Stimulated activated CD4-positive, alpha-beta T cell treated with anti-CD3 and anti-CD28 coated beads, Interleukin-12 subunit alpha, Interleukin-12 subunit beta, amount 100 ng/mL, for 48 hours (primary cell): ENCODE measurements at places on chromosomes 2 and 18.

GRCh38 chr2:105635564-105635963 is 109.1 kb upstream of the NCK2 start:
- DNase-seq: no peak

DNA sequence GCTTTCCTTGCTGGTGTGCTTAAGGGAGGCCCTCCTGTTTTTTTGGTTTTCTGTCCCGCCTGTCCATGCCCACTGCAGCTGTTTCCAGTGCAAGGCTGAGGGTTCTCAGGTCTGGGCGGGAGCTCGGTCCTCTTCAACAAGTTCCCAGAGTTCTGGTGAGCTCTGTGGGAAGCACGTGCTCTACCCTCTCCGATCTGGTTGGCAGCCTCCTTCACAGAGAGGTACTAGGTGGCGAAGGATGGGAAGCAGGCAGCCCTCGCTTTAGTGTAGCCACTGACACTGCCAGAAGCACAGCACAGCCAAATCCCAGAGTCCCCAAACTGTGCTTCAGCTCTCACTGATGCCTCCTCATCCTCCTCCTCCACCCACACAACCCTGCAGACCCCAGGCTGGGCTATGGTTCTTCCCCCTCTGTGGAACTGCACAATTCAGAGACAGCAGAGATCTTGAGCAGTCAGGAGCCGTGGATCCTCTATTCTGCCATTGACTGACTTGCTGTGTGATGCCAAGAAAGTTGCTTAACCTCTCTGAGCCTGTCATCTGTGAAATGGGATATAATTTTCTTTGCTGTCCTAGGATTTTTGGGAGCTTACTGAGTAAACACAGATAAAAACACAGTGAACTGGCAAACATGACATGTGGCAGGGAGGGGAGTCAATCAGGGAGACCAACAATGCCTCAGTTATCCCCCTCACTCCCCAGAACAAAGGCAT is 157.3 kb downstream of the MSH2 start:
- DNase-seq: no peak

DNA sequence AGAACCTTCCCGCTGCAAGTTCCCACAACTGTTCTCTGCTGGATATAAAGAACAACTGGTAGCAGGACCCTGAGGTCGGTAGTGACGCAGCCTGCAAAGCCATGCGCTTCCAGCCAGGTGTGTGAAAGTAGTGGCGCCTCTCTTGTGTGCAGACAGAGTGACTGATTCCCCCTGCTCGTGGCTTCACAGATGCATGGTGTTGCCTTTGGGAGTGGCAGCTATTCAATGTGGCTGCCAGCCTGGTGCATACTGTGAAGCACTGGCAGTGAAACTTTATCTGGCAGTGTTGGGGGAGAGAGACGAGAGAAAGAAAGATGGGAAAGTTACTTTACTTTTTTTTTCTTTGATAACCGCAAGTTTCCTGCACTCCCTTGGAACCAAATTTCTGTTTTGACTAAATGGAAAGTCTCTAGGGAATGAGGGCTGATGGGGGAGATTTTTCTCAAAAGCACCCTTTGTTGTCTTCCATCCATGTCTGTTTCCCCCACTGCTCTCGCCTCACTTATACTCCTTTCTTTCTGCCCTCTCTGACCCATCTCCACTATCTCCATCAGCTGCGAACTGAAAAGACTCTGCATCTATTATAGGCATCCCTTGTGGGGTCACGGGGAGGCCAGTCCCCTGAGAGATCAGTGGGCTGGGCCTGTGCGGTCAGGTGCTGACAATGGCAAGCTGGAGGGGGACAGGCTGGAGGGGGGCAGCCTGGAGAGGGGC is 90.0 kb upstream of the TNP1 start:
- no peak for DNase-seq

DNA sequence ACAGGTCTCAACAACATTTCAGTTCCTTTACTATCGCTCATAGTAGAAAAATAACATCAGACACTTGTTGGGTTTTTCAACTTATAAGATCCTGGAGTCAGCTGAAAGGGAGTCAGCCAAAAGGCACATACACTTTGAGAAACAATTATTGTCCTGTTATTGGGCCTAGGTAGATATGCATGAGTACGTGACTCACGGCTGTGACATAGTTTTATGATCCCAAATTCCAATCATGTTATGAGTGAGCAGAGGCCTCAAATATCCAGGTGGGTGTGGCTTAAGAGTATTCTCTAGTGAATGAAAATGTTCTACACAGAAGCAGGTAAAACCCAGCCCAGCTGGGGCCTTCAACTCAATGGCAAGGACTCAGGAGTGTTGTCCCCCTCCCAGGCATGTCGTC is 27.2 kb downstream of the SERPINB8 start:
- no peak for DNase-seq

DNA sequence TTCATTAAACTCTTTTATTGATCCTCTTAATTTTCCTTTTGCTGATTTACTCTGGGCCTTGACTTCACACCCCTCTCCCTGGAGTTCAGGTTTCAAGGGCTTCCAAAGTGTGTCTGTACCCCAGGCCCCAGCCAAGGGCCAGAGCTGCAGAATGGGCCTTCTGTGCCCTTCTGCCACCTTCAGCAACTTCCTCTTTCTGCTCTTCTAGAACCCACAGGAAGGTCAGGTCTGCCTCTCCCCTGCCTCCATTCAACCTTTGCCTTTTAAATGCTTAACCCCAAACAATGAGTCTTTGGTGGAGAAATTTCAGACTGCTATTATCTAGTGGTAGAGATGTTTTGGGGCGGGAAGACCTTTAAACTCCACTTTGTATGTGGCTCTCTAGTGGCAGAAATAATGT is 63.1 kb downstream of the TSN start:
- DNase-seq: no peak

- DNase-seq: no peak
Measured at GRCh38 chr2:190973262-190973661, 40.7 kb downstream of the STAT1 start.

- DNase-seq: no peak
Measured at GRCh38 chr2:185144159-185144919, 546.0 kb downstream of the ZNF804A start.

DNA sequence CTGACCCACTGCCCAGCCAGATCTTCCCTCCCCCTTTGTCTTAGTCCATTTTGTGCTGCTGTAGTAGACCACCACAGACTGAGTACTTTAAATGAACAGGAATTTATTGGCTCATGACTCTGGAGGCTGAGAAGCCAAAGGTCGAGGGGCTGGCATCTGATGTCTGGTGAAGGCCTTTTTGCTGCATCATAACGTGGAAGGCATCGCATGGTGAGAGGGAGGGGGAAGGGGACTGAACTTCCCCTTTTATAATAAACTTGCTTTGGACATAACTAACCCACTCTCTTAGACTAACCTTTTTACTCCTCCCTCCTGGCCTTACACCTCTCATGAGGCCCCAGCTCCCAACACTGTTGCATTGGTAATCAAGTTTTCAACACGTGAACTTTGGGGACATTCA is 83.8 kb downstream of the MAP4K4 start:
- DNase-seq: no peak

DNA sequence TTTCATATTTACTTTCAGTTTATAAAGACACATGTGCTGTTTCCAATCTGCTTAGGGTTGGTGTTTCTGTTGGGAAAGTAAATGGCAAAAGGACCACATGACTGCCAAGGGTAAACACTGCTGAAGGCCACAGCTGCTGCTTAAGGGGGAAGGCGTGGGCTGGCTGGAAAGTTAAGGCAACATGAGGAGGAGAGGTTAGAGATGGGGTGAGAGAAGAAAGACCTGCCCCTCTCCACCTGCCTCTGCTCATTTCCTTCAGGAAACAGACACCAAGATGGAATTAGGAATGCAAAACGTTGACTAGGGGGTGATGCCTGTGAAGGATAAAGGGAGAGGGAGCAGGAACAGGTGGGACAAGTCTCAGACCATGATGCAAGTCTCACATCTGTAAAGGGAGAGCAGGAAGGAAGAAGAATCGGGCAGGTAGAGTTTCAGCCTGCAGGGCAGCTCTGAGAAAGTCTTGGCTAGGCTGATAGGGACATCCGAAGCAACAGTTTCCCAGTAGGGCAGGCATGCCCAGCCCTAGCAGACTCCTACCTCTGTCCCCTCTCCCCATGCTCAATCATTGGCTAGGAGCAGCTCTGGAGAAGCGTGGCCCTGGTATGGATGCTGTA is 86.0 kb downstream of the CDC42EP3 start:
- no peak for DNase-seq

- DNase-seq: no peak
Measured at GRCh38 chr2:5373200-5373599, 319.0 kb upstream of the SOX11 start.

GRCh38 chr2:85137156-85137555 is 4.0 kb downstream of the TCF7L1 start:
- DNase-seq: no peak

DNA sequence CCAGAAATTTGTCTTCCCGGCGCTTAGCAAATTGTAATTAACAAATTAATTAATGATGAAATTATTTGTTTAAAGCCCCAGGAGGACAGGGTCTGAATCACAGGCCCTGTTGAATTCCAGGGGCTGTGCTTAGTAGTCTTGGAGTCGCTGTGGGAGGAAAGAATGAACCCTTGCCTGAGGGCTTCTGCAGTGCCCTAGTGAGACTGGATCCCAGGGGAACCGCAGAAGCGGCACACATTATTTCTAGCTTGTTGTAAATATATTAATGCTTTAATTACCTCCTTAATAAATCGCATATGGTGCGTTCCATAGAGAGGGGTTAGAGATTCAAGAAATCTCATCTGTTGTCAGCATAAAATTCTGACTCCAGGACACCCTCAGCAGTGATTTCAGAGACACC is 235.4 kb downstream of the CELF4 start:
- DNase-seq: no peak

GRCh38 chr2:222912117-222912516 is 51.3 kb downstream of the ACSL3 start:
- no peak for DNase-seq

- DNase-seq: no peak
Measured at GRCh38 chr18:54813305-54813704, 15.0 kb upstream of the RAB27B start.

- DNase-seq: no peak
Measured at GRCh38 chr2:106812383-106812782, 73.6 kb downstream of the ST6GAL2 start.

- no peak for DNase-seq
Measured at GRCh38 chr2:241132538-241133435, 16.5 kb downstream of the PASK start.

- no peak for DNase-seq
Measured at GRCh38 chr2:64141674-64142405, 2.4 kb downstream of the PELI1 start.

- DNase-seq: no peak
Measured at GRCh38 chr2:66534461-66534860, 99.5 kb downstream of the MEIS1 start.

- no peak for DNase-seq
Measured at GRCh38 chr2:39641635-39642034, 24.1 kb upstream of the TMEM178A start.

GRCh38 chr18:49322765-49323490 is 137.5 kb downstream of the DYM start:
- no peak for DNase-seq

- DNase-seq: no peak
Measured at GRCh38 chr2:94979406-94980375, 45.8 kb upstream of the MAL start.

- no peak for DNase-seq
Measured at GRCh38 chr2:160505256-160505655, 11.6 kb upstream of the RBMS1 start.

DNA sequence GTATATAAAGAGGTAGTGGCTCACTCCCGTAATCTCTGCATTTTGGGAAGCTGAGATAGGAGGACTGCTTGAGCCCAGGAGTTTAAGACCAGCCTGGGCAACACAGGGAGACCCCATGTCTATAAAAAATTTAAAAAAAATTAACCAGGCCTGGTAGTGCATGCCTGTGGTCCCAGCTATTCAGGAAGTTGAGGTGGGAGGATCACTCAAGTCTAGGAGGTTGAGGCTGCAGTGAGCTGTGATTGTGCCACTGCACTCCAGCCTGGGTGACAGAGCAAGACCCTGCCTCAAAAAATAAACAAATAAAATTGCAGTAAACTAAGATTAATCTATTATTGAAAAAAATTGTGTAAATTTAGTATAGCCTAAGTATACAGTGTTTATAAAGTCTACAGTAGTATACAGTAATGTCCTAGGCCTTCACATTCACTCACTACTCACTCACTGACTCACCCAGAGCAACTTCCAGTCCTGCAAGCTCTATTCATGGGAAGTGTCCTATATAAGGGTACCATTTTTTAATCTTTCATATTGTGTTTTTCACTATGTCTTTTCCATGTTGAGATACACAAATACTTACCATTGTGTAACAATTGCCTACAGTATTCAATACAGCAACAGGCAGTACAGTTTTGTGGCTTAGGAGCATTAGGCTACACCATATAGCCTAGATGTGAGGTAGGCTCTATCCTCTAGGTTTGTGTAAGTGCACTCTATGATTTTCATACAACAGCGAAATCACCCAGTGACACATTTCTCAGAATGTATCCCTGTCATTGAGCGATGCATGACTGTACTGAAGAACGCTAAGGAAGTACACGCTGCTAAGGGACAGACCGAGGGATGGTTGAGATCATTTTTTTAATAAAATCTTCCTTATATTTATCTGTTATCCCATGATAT is 10.4 kb upstream of the MAP4K3 start:
- no peak for DNase-seq

- DNase-seq: no peak
Measured at GRCh38 chr18:12839526-12840196, 44.4 kb downstream of the PTPN2 start.
